ENCODE measurements at places on chromosomes 6 and 20.
A peak's percentile ranks its signal among the peaks of the same experiment; 100 is the strongest.

- DNase-seq: no peak
These were observed 68.6 kb downstream of the HDDC2 start for GRCh38 chr6:125233202-125233601.

DNA sequence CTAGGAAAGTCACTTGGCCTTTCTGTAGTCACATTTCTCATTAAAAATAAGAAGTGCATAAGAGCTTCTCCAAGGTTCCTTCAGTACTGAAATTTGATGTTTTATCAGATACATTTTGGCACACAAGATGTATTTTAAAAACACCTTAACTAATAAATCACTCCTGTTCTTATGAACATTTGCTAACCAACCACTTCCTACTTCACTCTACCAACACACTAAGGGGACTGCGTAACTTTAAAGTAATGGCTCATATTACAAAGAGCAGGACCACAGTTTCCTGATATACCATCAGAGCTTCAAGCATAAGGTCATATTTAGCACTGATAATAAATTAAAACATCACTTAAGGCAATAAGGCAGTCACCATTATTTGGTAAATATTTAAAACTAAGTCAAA is 104.4 kb downstream of the RALGAPA2 start:
- no peak for DNase-seq

GRCh38 chr20:41408156-41408794 is 41.7 kb upstream of the EMILIN3 start:
- peak; percentile 19 for DNase-seq

- DNase-seq: no peak
These were observed 34.9 kb upstream of the RALGAPA2 start for GRCh38 chr20:20747298-20747697.

DNA sequence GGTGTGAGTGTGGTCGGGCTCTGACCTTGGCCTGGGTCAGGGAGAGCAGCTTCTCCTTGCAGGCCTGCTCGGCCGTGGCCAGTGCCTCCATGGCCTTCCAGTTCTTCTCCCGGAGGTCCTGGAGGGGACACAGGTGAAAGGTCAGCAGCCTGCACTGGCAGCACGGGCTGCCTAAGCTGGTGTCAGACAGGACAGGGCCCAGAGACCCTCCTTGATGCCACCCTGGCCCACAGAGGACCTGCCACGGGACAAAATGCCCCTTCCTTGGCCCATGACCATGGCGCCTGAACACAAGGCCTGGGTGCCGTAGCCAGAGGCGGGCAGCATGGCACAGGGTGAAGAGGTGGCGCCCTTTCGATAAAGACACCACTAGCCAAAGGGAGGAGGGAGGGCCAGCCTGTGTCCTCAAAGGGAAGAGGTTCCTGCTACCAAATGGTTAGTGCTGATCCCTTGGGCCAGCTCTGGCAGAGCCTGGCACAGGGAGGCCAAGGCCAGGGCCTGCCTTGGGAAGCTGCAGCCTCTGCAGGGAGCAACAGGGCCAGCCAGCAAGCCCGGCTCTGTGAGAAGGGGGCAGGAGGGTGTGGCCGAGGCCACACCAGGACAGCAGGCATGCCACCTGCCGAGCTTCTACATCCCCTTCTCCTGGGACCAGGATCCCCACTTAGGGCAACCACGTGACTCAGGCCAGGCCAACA is 54.8 kb downstream of the DSTN start:
- no peak for DNase-seq

Measured in activated CD8-positive, alpha-beta T cell treated with anti-CD3 and anti-CD28 coated beads for 36 hours (primary cell).